Stimulated activated CD4-positive, alpha-beta T cell treated with anti-CD3 and anti-CD28 coated beads, Interleukin-1b, Interleukin-23, amount 100 ng/mL, for 4 hours (primary cell): ENCODE measurements at places on chromosomes 11 and 22.

DNA sequence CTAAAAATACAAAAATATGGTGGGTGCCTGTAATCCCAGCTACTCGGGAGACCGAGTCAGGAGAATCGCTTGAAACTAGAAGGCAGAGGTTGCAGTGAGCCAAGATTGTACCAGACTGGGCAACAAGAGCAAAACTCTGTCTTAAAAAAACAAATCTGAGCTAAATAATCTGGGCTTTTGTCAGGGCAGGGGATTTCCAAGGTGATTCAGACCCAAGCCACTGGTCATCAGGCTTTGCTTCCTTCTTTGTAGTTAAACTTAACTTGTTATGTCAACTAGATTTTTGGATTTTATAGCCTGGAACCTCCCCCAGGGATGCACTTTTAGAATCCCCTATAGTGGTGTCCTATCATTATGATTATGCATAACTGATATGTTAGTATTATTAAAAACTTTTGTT is 27.0 kb upstream of the SLC22A8 start:
- no peak for DNase-seq

GRCh38 chr22:25839755-25840154 is 97.8 kb downstream of the MYO18B start:
- DNase-seq: no peak

DNA sequence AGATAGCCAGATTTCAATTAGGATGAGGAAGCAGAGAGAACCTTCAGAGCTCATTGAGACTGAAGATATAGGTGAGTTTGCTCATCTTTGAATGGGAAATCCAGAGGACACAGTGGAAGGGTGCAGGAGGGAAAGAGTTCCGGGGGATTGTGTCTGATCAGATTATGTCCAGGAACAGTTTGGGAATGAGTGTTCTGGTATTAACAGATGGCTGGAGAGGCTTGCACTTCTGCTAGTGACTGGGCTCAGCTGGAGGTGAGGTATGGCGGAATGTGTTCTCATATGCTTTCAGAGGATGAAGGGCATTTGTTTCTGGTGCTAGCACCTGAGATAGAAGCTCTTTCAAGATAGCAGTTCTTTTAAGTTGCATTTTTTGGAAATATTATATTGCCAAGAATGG is 27.6 kb downstream of the ALKBH3 start:
- no peak for DNase-seq

- DNase-seq: no peak
Observed at GRCh38 chr11:131370090-131370751, at the start of gene NTM. Gene NTM (plus strand): TSS chr11:131370615.

DNA sequence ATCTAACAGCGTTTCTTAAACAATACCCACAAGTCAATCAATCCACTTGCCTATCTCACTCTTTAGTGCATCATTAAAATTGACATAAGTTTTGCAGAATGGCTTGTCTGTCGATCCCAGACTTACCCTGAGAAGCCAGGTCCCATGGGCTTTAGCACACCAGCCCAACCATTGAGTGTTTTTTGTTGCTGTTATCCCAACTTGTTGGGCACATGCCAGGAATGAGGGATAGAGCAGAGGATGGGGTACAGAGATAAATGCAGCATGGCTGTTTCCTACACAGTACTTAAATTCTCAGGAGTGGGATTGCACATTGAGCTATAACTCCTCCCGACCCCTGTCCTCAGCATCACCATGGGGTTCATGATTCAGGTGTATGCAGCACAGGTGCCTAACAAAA is 64.2 kb upstream of the RASSF10 start:
- no peak for DNase-seq

DNA sequence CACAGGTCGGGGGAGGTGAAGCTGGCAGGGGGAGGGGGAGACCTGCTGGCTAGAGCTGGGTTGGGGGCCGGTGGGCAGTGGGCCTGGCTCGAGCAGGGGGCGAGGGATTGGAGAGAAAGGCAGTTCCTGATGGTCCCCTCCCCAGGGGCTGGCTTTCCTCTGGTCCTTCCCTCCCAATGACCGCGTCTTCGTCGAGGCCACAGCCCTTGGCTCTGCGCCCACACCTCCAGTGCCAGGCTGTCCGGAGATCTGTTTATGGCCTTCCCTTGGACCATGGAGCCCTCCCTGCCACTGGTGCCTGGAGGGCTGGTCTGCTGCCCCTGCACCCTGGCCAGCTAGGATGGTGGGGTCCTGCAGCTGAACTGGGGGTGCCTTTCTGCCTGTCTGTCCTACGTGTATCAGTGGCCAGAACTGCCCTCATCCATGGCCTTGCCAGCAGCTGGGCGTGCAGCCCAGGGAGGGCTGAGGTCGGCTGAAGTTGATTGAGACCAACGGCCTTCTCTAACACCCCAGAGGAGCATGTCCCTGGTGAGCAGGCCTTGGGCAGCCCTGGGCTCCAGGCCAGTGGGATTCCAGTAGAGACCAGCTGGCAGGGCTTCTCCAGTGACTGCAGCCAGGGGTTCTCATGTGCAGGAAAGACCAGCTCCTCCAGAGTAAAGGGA is 12.3 kb downstream of the TANGO2 start:
- no peak for DNase-seq

- no peak for DNase-seq
Observed at GRCh38 chr11:33307984-33308383, 50.8 kb downstream of the HIPK3 start.

- no peak for DNase-seq
Observed at GRCh38 chr11:132475026-132475425, 1057.3 kb downstream of the OPCML start.

- DNase-seq: no peak
Observed at GRCh38 chr11:43498561-43498960, 139.8 kb downstream of the TTC17 start.

DNA sequence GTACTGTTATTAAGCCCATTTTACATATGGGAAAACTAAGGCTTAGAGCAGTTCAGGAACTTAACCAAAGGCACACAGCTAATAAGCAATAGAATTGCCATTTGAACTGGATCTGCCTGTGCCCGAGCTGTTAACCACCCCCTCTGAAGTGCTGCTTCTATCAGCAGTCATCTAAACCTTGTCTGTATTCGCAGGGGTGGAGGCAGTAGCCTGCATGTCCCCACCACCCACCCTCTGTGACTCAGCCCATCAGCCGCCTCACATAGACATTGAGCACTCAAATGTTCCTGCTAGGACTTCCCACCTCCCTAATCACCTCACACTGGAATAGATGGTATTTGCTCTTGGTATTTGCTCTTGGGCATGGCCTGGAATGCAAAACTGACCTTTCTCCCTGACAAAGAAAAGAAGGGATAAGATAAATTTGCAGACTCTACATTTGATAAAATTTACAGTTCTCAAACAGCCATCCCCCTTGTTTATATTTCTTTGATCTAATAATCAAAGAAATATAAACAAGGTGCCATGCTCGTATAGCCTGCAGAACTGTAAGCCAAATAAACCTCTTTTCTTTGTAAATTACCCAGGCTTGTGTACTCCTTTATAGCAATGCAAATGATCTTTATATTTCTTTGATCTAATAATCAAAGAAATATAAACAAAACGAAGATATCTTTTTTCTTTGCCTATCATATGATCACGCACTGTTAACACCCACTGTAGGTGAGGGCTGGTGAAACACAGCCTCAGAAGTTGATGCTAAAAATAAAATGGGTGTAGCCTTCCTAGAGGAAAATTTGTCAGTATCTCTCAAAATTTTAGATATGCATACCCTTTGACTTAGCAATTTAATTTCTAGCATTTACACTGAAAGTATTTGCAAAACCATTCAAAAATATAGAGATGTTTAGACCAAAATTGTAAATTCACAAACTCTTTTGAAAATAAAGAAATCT is 15.9 kb downstream of the DKK3 start:
- DNase-seq: no peak

GRCh38 chr11:105991888-105992287 is 30.2 kb downstream of the MSANTD4 start:
- DNase-seq: no peak

DNA sequence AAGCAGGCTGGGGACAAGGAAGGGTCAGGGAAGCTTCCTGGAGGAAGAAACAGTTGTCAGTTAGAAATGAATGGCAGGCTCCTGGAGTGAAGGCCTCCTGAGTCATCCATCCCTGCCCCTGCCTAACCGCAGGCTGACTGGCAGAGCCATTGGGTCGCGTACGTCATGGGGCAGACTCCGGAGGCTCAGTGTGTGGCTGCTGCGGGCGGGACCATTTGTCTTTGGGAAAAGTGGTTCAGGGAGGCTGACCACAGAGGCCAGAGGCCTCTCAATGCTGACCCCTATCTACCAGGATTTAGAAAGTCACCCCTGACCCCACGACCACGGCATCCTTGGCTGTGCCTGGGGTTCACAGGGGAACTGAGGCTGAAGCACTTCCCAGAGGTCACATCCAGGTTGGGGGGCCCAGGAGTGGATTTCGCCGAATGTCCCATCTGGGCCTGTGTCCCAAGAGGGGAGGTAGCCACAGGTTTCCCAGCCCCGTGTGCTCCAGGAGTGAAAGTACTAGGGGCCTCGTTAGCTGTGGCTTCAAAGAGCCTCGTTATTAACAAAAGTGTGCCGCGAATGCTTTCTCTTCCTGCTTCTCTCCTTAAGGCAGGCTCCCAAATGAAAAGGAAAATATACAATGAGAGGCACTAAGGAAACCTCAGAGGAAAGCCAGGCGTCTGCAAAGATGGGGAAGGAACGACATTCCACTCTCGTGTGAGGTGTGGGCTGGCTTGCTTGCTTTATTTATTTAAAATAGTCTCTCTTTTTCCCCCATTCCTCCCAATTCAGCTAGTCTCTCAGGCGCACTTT is 58.9 kb downstream of the FLRT1 start:
- DNase-seq: no peak

DNA sequence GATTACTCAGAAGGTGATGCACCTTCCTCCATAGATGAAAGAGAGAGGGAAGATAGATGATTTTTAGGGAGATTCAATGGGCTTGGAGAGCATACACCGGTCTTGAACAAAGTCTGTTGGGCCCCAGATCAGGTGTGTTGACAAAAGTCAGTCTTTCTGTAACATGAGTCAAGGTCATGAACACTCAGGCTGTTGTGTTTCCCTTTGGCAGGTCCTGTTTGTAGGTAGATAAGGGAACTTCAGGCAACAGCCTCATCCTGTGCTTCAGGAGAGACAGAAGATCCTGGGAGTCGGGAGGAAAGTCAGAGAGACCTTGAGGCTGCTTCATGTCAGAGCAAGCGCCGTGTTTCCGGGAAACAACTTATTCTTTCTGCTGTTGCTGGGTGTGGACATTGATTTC is 703.1 kb downstream of the BRD1 start:
- DNase-seq: no peak

GRCh38 chr11:133263332-133263731 is 269.0 kb downstream of the OPCML start:
- no peak for DNase-seq

GRCh38 chr22:49569286-49570031 is 258.2 kb downstream of the BRD1 start:
- no peak for DNase-seq

GRCh38 chr11:113397821-113398220 is 10.2 kb downstream of the ANKK1 start:
- DNase-seq: no peak

DNA sequence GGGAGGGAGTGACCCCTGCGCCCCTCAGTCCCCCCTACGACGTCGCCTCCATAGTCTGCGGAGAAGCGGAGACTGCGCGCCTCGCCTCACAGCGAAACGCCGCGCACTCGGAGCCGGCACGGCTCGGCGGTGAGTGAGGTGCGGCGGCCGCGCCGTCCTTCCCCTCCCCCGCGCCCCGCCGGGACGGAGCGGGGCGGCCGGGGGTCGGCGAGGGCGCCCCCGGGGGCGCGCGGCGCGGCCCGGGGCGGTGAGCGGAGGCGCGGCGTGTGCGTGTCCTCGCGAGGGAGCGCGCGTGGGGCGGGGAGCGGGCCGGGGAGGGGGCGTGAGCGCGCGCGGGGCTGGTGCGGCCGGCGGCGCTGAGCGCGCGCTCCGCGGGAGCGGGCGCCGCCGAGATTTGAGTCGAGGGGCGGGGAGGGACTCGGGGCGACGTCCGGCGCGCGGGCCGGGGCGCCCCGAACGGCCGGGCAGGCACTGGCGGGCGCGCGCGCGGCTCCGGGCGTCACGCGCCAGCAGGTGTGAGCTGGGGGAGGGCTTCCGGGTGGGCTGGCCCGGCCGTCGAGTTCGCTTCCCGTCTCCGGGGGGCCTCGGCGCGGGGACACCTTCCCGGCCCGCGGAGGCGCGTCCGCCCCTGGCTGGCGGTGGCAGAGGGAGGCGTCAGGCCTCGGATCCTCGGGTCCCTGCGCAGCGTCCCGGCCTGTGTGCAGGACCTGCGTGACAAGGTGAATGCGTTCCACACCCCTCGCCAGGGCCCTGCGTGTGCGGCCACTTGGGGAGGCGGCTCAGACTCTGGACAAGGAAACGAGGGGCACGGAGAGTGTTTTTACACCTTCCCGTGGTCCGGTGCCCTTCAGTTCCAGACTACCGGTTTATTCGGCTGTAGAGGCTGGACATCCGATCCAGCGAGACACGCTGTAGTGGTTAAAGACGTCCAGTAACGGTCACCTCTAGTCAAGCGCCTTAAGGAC is 50.4 kb downstream of the FAM83F start:
- DNase-seq: peak; percentile 63

DNA sequence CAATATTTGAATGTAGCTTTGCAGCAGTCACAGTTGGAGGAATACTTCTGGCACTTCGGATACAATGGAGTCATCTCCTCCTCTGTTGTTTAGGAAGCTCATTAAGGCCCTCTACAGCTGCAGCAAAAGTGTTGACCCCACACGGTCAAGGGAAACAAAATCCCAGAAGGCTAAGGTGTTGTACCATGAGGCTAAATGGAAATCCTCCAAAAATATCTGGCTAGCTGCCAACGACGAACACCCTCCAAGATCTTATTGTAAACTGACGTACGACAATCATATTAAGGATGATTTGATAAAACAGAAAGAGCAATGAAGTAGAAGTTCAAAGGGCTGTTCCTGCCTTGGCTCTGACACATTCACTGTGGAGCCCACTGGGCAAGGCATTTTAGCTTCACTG is 4.0 kb downstream of the POGLUT3 start:
- DNase-seq: no peak

GRCh38 chr11:26844963-26845362 is 123.1 kb upstream of the SLC5A12 start:
- no peak for DNase-seq

- no peak for DNase-seq
Observed at GRCh38 chr22:38465673-38466490, 2.0 kb upstream of the KDELR3 start.

GRCh38 chr22:48397531-48398180 is 1430.0 kb downstream of the BRD1 start:
- DNase-seq: no peak

- DNase-seq: peak; percentile 39
Observed at GRCh38 chr11:62108017-62108750, 15.6 kb upstream of the INCENP start.

DNA sequence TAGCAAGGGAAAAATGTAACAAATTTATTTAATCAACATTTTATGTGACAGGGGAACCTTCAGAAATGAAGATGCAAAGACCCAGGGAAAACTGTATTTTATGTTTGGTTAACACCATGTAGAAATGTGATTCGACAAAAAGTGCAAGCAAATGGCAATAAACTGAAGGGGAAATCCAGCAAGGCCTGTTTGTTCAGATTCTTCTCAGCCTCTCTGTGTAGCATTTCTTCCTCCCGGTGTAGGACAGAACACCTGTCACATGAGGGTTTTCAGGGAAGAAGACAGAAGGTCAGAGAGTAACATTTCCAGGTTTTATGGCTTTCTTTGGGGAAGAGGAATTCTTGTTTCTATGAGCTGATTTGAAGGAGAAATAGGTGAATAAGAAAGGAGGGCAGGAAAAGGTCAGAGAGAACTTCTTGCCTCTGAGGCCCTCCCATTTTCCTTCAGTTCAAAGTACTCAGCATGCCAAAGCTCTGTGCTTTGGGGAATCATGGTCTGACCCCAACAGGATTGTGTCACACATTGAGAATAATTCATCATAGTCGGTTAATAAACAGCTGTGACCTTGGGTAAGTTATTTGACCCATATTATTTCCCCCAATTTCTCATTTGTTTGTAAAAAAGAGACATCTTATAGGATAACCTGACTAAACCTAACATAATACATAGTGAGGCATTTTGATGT is 45.5 kb upstream of the ME3 start:
- no peak for DNase-seq
